ENCODE measurements at places on chromosomes 6 and 20.
A peak's percentile ranks its signal among the peaks of the same experiment; 100 is the strongest.

GRCh38 chr20:31602779-31603441 is 2.2 kb upstream of the ID1 start:
- H3K27me3 ChIP-seq, result no peaks in the 10 kb centered on the region
- peak overlapping the region; percentile 98 for H3K27ac ChIP-seq
- H3K4me1 ChIP-seq, result peaks cover 33% of the 10 kb centered on the region
- peak; percentile 90 for DNase-seq

- no peak overlapping the region for H3K4me3 ChIP-seq
- H3K4me1 ChIP-seq, result no peaks in the 10 kb centered on the region
- no peaks in the 10 kb centered on the region for H3K36me3 ChIP-seq
- no peak overlapping the region for H3K27ac ChIP-seq
- DNase-seq, result no peak
- H3K27me3 ChIP-seq, result no peaks in the 10 kb centered on the region
Measured at GRCh38 chr6:20946890-20947289, 412.6 kb downstream of the CDKAL1 start.

GRCh38 chr6:151441390-151442166 is 10.3 kb downstream of the RMND1 start:
- no peaks in the 10 kb centered on the region for H3K36me3 ChIP-seq
- peaks cover 44% of the 10 kb centered on the region for H3K4me1 ChIP-seq
- H3K27ac ChIP-seq, result no peak overlapping the region
- no peak overlapping the region for H3K4me3 ChIP-seq
- DNase-seq, result no peak

GRCh38 chr6:163695414-163695864 is 280.9 kb downstream of the QKI start:
- DNase-seq, result no peak
- H3K36me3 ChIP-seq, result no peaks in the 10 kb centered on the region
- H3K4me3 ChIP-seq, result no peak overlapping the region

GRCh38 chr6:28810659-28811053 is 113.1 kb downstream of the TRIM27 start:
- no peak overlapping the region for H3K27ac ChIP-seq
- peaks cover 62% of the 10 kb centered on the region for H3K27me3 ChIP-seq
- H3K4me1 ChIP-seq, result peaks cover 6% of the 10 kb centered on the region
- peak overlapping the region; percentile 60 for H3K4me3 ChIP-seq
- H3K36me3 ChIP-seq, result no peaks in the 10 kb centered on the region

DNA sequence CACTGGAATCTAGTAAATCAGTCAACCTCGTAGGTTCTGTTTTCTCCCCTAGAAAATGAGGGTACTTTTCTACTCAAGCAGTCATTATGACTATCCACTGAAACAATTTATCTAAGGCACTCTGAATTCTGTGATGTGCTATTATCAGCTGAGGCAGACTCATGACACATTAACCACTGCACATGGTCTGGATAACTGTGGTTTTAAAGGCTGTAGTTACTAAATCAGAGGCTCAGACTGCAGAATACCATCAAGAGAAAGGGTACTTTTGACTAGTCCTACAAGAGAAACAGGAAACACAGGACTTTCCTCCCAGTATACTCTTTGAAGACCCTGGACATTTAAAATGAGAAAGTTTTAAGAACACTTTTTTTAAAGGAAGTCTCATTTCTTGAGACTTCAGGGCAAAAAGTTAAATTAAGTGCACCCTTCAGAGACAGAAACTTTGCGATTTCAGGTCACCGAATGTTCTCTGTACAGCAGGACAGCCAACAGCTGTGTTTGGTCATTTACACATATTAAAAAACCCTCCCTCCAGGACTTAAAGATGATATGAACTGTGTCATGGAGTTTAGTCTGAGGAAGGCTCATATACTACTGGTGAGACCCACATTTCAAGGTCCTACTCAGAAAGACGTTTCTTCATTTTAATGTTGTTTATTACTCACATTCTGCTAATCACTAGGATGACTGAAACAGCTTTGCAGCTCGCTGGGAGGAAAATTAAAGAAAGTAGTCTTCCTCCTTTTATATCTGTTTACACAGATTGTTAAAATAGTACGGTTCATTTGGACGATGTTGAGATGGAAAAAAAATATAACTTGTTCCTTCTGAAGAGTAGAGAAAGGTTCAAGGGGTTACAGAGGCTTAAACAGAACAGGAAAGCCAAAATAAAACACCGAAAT is 19.9 kb downstream of the ATXN1 start:
- H3K27ac ChIP-seq, result peak overlapping the region; percentile 96
- peaks cover 60% of the 10 kb centered on the region for H3K4me1 ChIP-seq
- peak overlapping the region; percentile 22 for H3K4me3 ChIP-seq
- DNase-seq, result peak; percentile 100

DNA sequence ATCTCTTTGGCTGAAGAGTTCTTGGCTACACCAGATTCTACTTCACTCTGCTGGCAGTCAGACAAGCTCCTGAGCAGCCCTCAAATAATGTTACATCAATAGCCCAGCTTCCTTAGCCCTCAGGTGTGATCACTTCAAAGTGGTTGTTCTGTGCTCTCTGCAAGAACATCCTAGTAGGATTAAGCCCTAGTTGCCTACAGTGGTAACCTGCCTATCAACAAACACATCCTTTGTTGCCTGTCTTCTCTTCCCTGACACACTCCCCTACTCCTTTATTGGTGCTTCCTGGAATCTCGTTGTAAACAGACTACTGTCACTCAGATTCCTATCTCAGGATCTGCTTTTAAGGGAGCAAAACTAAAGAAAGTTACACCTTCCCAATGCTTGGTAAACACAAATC is 45.1 kb upstream of the TASP1 start:
- no peak for DNase-seq
- no peak overlapping the region for H3K27ac ChIP-seq
- H3K4me1 ChIP-seq, result no peaks in the 10 kb centered on the region
- no peaks in the 10 kb centered on the region for H3K36me3 ChIP-seq
- H3K4me3 ChIP-seq, result no peak overlapping the region

DNA sequence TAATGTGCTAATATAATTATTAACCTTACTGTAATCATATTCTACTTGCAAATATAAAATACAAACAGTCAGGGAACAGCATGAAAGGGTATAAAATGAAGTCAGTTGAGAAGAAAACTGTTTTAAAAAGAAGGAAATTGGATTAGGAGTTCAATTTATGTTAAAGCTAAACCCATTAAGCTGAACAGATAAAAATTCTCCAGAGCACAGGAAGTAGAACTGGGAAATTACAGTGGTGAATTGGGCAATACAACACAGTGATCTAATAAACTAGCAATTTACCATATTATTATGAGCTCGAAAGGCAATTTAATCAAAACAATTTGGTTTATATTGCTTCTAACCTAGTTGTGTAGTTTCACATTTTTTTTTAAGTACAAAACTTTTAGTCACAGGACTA is 407.4 kb upstream of the RGS17 start:
- H3K36me3 ChIP-seq, result no peaks in the 10 kb centered on the region
- H3K4me3 ChIP-seq, result no peak overlapping the region
- H3K27me3 ChIP-seq, result no peaks in the 10 kb centered on the region
- no peaks in the 10 kb centered on the region for H3K4me1 ChIP-seq

DNA sequence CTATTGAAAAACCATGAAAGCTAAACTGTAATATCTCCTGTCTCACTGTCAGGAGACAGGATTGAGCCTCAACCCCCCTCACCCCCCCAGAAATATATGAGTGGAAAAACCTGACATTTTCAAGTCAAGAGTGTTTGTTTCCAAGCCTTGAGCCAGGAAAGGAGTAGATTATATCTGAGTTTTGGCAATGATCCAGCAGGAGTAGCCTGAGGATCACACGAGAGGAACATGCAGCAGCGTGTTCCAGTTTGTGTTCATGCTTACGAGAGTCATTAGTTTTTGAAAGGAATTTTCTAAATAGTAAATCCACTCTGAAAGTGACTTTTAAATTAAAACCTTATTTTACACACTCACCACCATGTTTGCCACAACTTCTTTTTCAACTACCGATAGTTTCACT is 15.8 kb downstream of the IL22RA2 start:
- no peaks in the 10 kb centered on the region for H3K27me3 ChIP-seq
- H3K36me3 ChIP-seq, result no peaks in the 10 kb centered on the region
- no peak for DNase-seq
- no peak overlapping the region for H3K4me3 ChIP-seq
- H3K27ac ChIP-seq, result no peak overlapping the region

DNA sequence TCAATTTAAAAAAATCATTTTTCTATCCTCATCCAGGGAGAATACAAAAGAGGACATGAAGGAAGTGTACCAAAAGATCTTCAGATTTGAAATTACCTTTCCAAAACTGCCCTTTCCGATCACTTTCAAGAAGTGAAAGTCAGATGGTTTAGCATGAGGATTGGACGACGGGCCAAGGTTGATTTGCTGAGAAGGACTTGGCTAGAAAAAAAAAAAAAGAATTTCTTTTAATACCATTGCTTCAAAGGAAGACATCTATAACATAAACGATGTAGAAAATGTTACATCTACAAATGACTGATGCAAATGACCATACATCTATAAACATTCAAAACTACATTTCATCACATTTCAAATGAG is 120.9 kb upstream of the SLC2A12 start:
- peak overlapping the region; percentile 41 for H3K27ac ChIP-seq
- H3K27me3 ChIP-seq, result no peaks in the 10 kb centered on the region
- peaks cover 57% of the 10 kb centered on the region for H3K4me1 ChIP-seq
- H3K4me3 ChIP-seq, result peak overlapping the region; percentile 95
- peaks cover 54% of the 10 kb centered on the region for H3K36me3 ChIP-seq
- no peak for DNase-seq

DNA sequence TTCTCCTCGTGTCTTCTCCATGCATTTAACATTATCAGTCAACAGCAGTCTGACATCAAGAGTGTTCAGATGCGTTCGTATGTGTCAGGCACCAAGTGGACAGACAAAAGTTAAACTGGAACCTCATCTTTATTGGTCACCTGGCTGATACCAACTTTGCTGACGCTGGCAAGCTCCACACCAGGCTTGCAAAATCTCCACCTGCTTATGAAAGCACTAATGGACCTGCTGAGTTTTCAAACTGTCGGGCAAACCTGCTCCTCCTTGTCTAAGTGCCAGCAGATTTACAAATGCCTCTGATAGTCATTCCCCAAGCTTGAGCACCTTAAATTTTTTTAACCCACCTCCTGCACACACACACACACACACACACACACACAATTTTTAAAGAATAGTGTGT is 27.9 kb upstream of the DSP start:
- no peak overlapping the region for H3K27ac ChIP-seq
- no peaks in the 10 kb centered on the region for H3K36me3 ChIP-seq
- H3K4me3 ChIP-seq, result no peak overlapping the region
- H3K27me3 ChIP-seq, result peaks cover 2% of the 10 kb centered on the region
- no peaks in the 10 kb centered on the region for H3K4me1 ChIP-seq

DNA sequence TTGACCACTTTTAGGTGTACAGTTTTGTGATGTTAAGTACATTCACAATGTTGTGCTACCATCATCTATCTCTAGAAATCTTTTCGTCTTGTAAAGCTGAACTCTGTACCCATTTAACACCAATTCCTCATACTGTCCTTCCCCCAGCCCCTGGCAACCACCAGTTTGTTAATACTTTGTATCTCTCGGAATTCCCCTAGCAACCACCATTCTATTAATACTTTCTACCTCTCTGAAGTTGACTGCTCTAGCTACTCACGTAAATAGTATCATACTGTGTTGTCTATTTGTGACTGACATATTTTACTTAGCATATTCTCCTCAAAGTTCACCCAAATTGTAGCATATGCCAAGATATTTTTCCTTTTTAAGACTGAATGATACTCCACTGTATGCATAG is 82.3 kb upstream of the CLDN20 start:
- no peak overlapping the region for H3K27ac ChIP-seq
- no peaks in the 10 kb centered on the region for H3K27me3 ChIP-seq
- no peaks in the 10 kb centered on the region for H3K36me3 ChIP-seq
- DNase-seq, result no peak

DNA sequence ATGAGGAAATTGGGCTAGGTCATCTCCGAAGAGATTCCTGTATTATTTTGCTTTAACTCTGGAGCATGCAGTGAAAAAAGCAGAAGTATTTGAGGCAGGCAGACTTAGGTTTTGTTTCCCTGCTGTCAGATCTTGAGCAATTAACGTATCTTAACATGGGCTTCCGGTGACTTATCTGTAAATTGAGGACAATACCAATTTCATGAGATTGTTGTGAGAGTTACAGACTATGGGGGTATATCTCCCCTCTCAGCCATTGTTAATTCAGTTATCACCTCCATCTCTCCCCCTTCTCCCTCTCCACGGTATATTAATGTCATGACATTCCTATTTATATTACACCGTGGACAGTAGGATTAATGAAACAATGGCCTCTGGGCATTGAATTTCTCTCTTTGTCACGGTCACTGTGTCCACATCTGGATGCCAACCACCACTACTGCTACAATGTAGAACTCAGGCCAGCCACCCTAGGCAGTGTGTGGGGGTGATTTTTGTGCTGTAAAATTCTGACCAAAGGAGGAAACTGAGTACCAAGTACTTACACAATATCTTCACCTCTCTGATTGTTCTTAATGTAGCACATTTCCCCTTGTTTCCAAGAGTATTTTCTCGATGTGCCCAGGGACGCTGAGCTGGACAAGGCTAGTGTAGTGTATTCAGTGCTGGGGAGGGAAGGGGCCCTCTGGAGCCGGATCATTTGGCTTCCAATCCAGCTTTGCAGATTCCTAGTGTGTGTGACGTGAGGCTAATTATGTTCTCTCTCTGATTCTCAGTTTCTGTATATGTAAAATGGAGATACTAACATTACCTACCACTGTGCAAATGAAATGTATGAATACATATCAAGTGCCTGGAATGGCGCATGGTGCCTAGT is 77.2 kb downstream of the GCNT2 start:
- H3K4me3 ChIP-seq, result no peak overlapping the region
- no peaks in the 10 kb centered on the region for H3K36me3 ChIP-seq
- DNase-seq, result no peak
- H3K4me1 ChIP-seq, result no peaks in the 10 kb centered on the region
